Placental pericyte (primary cell): ENCODE measurements at places on chromosomes 1 and 21. TPM values are rescaled to one million over a fixed set of nuclear protein-coding genes. Genes with fewer than 3 reads are reported as not detected.

The PDE9A gene
- 1.7 and 4.6 TPM in 2 replicates for total RNA-seq

The FAM177B gene
- total RNA-seq: 0.29 TPM in 1 of 2 replicates, not detected in the other

The SH3D21 gene
- total RNA-seq: 2.2 and 4.7 TPM in 2 replicates

The CKS1B gene
- total RNA-seq: 17.7 and 101 TPM in 2 replicates

The UMODL1 gene
- total RNA-seq: 0.29 TPM in 1 of 2 replicates, not detected in the other

The EVA1C gene
- total RNA-seq: 7.9 and 11.3 TPM in 2 replicates

The AGT gene
- 0.14 and 1.3 TPM in 2 replicates for total RNA-seq

The GJC2 gene
- total RNA-seq: 2.4 and 3.0 TPM in 2 replicates

The ATP6V1G3 gene
- total RNA-seq: not detected in 2 replicates

The GRHL3 gene
- not detected in 2 replicates for total RNA-seq

The PAQR7 gene
- total RNA-seq: 6.6 and 12.2 TPM in 2 replicates

The AMY2A gene
- not detected in 2 replicates for total RNA-seq
